Stimulated activated CD8-positive, alpha-beta memory T cell treated with anti-CD3 and anti-CD28 coated beads, Interleukin-2, amount 100 ng/mL, for 1 hour (primary cell): ENCODE measurements at places on chromosomes 7 and 10.

DNA sequence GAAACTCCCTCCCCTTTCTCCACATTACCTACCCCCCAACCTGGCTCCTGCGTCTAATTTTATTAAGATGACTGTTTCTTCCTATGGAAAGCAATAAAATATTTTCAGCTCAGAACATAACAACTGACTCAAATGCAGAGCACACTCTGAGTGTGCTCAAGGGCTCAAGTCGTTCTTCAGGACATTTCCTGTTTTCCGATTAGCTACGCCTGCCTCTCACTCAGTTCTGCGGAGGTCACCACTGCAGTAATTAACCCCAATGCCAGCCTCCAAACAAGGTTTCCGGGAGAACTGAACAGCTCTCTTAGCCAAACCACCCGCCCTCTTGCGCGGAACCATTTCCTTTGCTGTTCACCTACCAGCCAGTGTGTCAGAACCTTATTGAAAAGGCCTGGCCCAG lies 19.3 kb downstream of the MYOF start:
- no peak for DNase-seq

- no peak for DNase-seq
Measured at GRCh38 chr7:7565746-7566650, 686 bp upstream of the MIOS start.

DNA sequence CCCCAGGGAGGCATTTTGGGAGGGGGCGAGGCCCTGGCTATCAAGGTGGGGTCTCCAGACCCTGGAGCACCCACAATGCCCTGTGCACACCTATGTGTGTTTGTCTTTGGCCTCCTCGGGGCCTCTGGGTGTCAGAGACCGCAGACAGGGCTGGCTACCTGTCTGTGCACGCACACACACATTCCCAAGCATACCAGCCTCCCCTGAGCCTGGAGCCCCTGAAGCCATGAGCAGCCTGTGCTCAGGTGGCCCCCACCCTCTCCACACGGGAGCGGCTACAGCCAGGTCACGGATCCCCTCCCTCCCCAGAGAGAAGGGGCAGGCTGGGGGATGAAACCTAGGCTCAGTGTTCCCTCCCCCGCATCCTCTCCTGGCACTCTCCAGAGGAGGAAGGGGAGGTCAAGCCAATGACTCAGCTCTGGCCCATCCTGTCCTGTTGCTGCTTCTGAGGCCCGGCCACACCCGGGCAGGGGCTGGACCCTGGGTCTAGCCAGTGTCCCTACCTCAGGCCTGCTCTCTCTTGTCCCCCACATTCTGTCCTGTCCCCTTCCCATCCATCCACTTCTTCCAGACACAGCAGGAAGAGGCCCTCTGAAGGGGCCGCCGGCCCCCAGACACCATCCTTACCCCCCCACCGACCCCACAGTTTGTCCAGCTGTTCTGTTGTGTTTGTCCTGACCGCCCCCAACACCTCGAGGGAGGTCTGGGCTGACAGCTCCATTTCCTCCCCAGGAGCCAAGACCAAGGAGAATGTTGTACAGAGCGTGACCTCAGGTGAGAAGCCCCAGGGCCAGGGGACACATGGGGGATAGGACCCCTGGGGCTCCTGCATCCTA lies 720 bp downstream of the SNCG start:
- DNase-seq, result no peak

DNA sequence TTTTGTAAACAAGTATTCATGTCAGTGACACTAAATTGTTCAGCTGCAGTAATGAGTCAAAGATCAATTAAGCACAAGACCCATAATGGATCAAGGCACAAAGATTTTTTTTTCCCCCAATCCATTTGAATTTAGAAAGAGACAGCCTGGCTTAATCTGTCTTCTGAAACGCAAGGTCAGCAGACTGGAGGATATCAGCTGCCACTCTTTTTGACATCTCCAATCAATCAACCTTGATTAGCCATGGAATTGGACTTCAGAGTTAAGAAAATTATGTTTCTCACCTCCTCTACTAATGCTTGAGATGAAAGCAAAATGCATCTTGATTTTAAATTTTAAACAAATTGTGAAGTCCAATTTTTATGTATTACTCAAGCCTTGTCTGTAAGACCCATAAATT lies 642.4 kb upstream of the STEAP1 start:
- no peak for DNase-seq

DNA sequence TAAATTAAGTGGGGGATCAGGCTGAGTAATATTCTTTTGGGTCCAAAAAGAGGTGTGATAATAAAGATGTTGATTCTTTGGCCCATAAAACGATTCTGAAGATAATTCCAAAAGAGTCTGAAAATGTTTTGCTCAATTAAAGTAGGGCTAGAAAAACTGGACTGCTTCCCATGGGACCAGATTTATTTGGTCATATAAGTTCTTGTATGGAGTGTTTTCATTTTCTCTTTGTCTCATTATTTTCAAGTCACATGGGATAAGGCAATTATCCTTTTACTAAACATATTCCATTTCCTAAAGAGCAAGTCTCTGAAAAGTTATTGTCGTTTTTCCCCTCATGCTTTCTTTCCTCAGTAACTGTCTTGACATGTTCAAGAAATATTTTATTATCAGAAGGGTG lies 41.5 kb downstream of the CDK6 start:
- DNase-seq, result no peak

GRCh38 chr10:118669020-118669791 lies 73.8 kb upstream of the PRLHR start:
- DNase-seq, result no peak

- no peak for DNase-seq
Measured at GRCh38 chr10:16626697-16627096, 105.0 kb upstream of the C1QL3 start.

GRCh38 chr10:60123172-60123571 lies 216.8 kb upstream of the CCDC6 start:
- DNase-seq, result no peak

DNA sequence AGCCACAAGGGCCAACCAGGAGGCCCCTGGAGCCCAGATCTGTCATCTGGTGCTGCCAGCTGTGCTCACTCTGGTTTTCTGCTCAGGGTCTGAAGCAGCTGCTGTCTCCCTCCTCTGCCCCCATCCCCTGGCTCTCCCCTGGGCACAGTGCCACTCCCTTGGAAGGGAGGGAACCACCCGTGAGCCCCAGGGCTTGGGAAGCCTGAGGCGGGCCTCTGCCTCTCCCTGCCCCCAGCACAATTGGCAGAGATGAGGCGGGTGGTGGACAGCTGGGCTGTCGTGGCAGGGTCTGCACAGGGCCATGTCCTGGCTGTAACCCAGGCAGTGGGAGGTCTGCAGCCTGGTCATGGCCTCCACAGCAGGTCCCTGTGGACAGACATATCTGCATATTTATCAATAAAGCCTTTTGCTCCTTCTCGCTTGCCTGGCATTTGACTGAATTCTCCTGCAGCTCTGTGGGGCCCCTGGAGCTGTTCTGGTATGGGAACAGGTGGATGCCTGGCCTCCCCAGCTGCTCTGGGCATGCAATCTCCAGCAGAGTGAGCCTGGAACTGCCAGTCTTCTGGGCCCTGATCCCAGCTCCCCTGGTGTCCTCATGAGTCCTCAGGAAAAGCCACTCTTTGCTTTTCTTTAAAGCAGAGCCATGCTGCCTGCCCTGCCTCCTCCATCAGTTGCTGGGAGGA lies 1.6 kb upstream of the ANKRD2 start:
- no peak for DNase-seq

DNA sequence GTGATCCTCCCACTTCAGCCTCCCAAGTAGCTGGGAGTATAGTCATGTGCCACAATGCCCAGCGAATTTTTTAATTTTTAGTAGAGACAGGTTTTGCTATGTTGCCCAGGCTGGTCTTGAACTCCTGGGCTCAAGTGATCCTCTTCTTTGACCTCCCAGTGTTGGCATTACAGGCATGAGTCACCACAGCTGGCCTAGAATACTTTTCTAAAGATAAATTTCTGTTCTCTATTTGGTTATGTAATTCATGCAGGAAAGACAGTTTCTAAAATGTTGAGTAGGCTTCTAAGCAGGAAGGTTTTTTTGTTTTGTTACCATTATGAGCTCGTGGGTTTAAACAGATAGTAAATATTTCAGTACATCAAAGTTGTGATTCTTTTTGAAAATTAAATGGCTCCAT lies 5.0 kb downstream of the RBAK start:
- DNase-seq, result no peak

- no peak for DNase-seq
Measured at GRCh38 chr10:131561897-131562296, 250.4 kb upstream of the TCERG1L start.

DNA sequence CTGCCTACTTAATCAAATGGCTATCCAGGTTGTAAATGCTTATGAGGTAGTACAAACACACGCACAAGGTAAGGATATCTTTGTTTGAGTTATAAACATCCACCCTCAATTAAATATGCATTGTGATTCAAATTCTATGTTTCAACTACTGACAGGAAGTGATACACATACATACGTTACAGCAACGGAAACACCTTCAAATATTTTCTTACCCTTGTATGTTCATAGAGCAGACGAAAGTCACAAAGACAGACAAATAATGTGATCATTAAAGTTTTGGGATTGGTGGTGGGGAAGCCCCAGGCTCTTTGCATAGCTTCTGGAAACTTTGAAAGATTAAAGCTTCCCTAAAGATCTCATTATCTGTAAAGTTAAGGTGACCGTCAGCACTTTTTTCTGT lies 521.0 kb downstream of the PARD3 start:
- DNase-seq, result no peak

DNA sequence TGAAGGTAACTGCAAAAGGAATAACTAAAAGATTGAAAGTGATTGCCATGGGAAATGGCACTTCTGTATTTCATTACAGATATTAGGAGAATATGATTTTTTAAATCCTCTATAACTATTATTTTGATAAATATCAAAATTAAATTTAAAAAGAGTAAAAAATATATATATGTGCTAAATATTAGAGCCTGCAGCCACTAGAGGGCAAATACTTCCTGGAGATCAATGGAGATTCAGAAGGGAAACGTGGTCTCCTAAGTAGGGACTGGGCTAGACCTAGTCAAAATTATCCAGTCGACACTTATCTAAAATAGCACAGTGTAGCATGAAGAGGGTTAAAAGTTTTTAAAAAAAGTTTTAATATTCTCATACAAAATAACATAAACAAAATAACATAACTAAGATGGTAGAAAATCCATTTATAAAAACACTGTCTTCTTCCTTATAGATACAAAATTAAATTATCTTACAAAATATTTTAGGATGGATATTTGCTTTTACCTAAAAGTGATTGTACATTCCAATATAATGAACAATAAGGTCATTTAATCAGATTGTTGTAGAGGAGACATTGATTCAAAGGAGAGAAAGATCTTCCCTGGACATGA lies 434.3 kb downstream of the MDFIC start:
- no peak for DNase-seq

GRCh38 chr7:156604836-156605695 lies 35.5 kb upstream of the RNF32 start:
- no peak for DNase-seq

GRCh38 chr10:44935966-44936295 lies 23.7 kb upstream of the RASSF4 start:
- no peak for DNase-seq

GRCh38 chr7:108158776-108159175 lies 28.6 kb upstream of the LAMB4 start:
- no peak for DNase-seq

GRCh38 chr10:31756729-31757110 lies 171.9 kb downstream of the ARHGAP12 start:
- no peak for DNase-seq

- DNase-seq, result no peak
Measured at GRCh38 chr7:127391591-127392181, 822 bp downstream of the ZNF800 start.
